ENCODE measurements at places on chromosomes 4 and X.

DNA sequence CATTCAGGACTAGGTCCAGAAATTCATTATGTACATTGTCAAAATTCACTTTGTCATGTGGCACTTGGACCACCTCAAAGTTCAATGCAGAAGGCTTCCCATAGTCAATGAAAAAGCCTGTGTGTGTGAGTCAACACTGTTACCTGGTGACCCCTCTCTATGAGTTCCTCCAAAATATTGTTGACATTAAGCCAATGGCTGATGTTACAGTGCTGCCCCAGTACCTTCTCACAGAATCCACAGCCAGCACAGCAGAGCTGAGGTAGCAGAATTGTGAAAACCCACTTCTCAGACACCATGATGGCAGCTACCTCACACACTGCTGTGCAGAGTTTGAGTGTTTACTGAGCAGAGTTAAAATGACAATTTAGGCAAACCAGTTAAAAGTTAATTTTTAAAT is 22.4 kb upstream of the UGT2B4 start:
- DNase-seq, result no peak

GRCh38 chrX:118499295-118499694 is 3.7 kb downstream of the DOCK11 start:
- DNase-seq, result no peak

GRCh38 chrX:8323356-8323755 is 141.3 kb upstream of the VCX3B start:
- no peak for DNase-seq

- DNase-seq, result no peak
Observed at GRCh38 chr4:102007959-102008425, 217.5 kb downstream of the BANK1 start.

- no peak for DNase-seq
Observed at GRCh38 chrX:39582091-39582490, 515.7 kb downstream of the BCOR start.

- no peak for DNase-seq
Observed at GRCh38 chr4:7342223-7343080, 92.3 kb downstream of the PSAPL1 start.

Data from stimulated activated CD4-positive, alpha-beta T cell treated with anti-CD3 and anti-CD28 coated beads, Interleukin-4, amount 100 ng/mL, for 48 hours (primary cell).